ENCODE measurements at places on chromosomes 7 and 10. TPM values are rescaled to one million over a fixed set of nuclear protein-coding genes. Genes with fewer than 3 reads are reported as not detected.

DNA sequence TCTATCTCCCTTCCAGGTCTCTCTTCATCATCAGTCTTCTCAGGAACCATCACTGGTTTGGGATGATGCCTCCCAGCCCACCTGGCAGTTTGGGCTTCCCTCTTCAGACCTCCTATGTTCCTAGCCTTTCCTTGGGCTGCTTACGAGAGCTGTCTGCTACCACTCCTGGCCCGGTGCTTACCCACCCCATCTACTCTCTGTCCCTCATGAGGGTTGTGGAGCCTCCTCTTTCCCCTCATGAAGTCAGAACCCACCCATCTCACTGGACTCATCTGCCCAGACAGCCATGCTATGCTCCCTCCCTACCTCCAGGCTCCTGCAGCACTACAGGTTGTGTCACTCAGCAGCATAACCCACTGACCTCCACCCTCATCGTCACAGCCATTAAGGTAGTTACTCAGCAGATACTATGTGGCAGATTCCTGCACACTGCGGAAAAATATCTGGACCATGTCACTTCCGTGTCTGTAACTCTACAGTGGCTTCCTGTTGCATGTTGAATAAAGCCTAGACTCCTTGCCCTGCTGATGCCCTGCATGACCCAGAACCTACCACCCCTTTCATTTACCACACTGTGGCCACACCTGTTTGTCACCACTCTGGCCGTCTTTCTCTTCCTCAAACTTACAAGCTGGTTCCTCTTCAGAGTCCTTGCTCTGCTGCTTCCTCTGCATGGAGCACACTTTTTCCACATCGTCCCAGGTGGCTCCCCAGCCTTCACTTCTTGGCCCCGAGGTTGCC lies 2.0 kb downstream of the DBNL start:
- peak; percentile 24 for DNase-seq

Gene C10orf105
- 0.35 TPM for total RNA-seq

GRCh38 chr7:97002555-97003261 lies 2.6 kb upstream of the DLX6 start:
- DNase-seq: no peak

DNA sequence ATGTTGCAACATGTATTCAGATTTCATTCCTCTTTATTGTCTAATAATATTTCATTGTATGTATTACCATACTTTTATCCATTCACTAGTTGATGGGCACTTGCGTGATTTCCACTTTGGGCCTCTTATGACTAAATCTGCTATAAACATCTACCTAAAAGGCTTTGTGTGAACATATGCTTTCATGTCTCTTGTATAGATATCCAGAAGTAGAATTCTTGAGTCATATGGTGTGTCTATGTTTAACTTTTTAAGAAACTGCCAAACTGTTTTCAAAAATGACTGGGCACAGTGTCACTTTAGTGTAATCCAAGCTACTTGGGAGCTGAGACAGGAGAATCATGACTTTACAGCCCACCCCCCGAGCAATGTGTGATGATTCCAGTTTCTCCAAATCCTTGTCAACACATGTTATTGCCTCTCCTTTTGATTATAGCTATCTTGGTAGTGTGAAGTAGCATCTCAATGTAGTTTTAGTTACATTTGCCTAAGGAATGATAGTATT lies 618.9 kb upstream of the C7orf33 start:
- DNase-seq: no peak

Gene SORCS1
- 0.76 TPM for total RNA-seq

Gene TDRD1
- 0.88 TPM for total RNA-seq

Gene IFIT1B
- total RNA-seq: not detected

- DNase-seq: no peak
These were observed 62.4 kb upstream of the WAPL start for GRCh38 chr10:86583983-86584382.

DNA sequence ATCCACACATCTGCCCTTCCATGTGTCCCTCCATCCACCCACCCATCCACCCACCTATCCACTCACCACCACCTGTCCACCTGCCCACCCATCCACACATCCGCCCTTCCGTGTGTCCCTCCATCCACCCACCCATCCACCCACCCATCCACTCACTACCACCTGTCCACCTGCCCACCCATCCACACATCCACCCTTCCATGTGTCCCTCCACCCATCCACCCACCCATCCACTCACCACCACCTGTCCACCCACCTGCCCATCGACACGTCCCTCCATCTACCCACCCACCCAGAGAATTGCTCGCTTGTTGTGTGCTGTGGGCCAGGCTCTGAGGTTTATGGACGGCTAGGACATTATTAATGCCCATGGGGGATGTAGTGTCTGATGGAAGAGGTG lies 500.2 kb downstream of the DNAJB6 start:
- no peak for DNase-seq

Gene TRIL
- 6.1 TPM for total RNA-seq

DNA sequence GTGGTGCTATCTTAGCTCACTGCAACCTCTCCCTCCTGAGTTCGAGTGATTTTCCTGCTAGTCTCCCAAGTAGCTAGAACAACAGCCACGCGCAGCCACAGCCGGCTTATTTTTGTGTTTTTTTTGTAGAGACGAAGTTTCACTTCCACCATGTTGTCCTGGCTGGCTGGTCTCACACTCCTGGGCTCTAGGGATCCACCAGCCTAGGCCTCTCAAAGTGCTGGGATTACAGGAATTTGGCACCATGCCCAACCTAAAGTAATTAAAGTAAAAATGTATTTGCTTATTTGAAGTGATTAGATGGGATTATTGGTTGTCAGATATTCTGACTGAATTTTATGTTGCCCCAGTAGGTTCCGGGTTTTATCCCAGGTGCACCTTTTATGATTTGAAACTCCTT lies 22.7 kb downstream of the LUC7L2 start:
- no peak for DNase-seq

Gene WAC
- 107 TPM for total RNA-seq

Gene CABCOCO1
- 2.3 TPM for total RNA-seq

- peak; percentile 72 for DNase-seq
These were observed at the start of gene ZNF365 for GRCh38 chr10:62373995-62374861. Gene ZNF365 (plus strand): TSS chr10:62374369. CDS start chr10:62376194, 1,825 bp downstream.

DNA sequence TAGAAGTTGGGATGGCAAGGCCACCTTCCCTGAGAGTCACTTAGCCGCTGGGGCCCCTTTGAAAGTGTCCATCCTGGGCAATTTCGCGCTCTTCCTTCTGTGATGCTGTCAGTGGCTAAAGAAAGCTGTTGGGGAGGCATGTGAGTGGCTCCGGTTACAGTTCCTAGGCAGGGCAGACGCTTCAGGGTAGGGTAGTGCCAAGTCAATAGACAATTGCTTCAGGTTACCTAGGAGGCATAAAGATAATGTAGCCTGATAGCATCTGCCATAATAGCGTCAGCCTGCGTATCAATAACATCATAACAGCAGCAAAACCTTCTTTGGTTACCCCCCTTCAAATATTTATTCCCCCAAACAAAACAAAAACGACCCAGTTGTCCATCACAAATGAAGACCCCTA lies at the start of gene FAM107B:
FAM107B (minus strand) TSS at position 101 of the 400 bp plus-strand sequence. CDS start 234 bp downstream, outside the sequence.
- DNase-seq: peak; percentile 27

- no peak for DNase-seq
These were observed 112.5 kb upstream of the GJD4 start for GRCh38 chr10:35492386-35493195.

- DNase-seq: no peak
These were observed at the start of gene PILRB for GRCh38 chr7:100358027-100358856. Gene PILRB (plus strand): TSS chr7:100358117. CDS start chr7:100358303, 186 bp downstream.

Gene SPDYE16
- total RNA-seq: 0.31 TPM

DNA sequence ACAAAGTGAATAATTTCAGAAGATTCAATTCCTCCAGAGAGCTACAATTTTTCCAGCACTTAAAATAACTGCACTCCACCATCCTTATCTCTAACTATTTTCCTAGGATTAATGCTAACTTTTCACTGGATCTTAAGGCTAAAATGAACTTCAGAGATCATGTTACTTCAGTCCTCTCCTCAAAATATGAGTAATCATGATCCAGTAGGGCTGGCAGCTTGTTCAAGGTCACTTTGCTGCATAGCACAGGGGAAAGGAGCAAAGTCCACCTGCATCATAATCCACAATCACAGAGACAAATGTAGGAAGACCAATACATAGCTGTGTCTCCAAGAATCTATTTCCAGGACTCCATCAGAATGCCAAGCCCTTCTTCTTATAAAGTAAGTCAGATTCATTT lies 150.3 kb downstream of the LRRTM3 start:
- no peak for DNase-seq
